Bronchial smooth muscle cell (primary cell): ENCODE measurements at places on chromosomes 2 and 18. TPM values are rescaled to one million over a fixed set of nuclear protein-coding genes. Genes with fewer than 3 reads are reported as not detected.

Gene C2orf78
- total RNA-seq, result not detected in 2 replicates

Gene ABCG5
- total RNA-seq, result not detected in 2 replicates

Gene RAB27B
- total RNA-seq, result 0.52 and 38.5 TPM in 2 replicates

Gene TXNDC9
- total RNA-seq, result 16.1 and 35.3 TPM in 2 replicates

Gene BUB1
- 5.8 and 22.1 TPM in 2 replicates for total RNA-seq

Gene SERPINB12
- total RNA-seq, result not detected in 2 replicates
